Mesenchymal stem cell (in vitro differentiated cells and primary cell): ENCODE measurements at places on chromosomes 7 and 10.

DNA sequence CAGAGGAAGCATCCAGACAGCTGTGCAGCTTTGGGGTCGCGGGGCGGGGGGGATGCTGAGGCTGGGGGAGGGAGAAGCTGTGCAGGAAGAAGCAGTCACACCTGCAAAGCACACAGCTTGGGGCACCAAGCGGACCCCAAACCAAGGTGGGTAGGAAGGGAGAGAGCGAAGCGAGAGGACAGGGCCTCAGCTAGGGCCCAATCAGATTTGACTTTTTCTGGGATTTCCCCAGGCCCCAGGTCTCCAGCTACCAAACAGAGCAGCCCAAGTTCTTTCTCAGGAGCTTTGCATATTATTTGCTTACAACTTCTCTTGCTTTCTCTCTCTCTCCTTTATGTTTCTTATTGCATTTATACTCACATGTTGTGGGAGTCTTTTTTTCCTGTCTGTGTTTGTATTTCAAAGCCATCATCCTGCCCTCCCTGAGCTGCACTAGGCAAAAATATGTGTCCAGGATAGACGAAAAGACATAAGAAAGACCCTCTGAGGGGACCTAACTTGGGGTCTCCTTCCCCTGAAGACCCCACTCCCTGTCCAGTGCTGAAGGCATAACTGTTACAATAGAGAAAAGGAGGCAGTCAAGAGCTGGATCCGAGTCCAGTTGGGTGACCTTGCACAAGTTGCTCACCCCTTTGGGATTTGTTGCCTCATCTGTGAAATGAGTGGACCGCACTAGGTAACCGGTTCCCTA is 50.6 kb upstream of the SMNDC1 start:
- H3K27me3 ChIP-seq, result no peaks in the 10 kb centered on the region
- peaks cover 40% of the 10 kb centered on the region for H3K4me1 ChIP-seq
- H3K27ac ChIP-seq, result no peak overlapping the region
- H3K4me3 ChIP-seq, result no peak overlapping the region

- H3K4me1 ChIP-seq, result peaks cover 13% of the 10 kb centered on the region
- no peak overlapping the region for H3K4me3 ChIP-seq
- H3K36me3 ChIP-seq, result peaks cover 35% of the 10 kb centered on the region
- no peak for DNase-seq
Measured at GRCh38 chr10:126129026-126129425, 232.7 kb downstream of the FANK1 start.

- H3K36me3 ChIP-seq, result no peaks in the 10 kb centered on the region
- no peak for DNase-seq
- H3K4me1 ChIP-seq, result no peaks in the 10 kb centered on the region
- H3K4me3 ChIP-seq, result no peak overlapping the region
Measured at GRCh38 chr10:95728526-95728925, 27.4 kb upstream of the ENTPD1 start.

- H3K27ac ChIP-seq, result no peak overlapping the region
- no peak for DNase-seq
- H3K4me1 ChIP-seq, result no peaks in the 10 kb centered on the region
Measured at GRCh38 chr7:34501156-34501555, 156.9 kb upstream of the NPSR1 start.

DNA sequence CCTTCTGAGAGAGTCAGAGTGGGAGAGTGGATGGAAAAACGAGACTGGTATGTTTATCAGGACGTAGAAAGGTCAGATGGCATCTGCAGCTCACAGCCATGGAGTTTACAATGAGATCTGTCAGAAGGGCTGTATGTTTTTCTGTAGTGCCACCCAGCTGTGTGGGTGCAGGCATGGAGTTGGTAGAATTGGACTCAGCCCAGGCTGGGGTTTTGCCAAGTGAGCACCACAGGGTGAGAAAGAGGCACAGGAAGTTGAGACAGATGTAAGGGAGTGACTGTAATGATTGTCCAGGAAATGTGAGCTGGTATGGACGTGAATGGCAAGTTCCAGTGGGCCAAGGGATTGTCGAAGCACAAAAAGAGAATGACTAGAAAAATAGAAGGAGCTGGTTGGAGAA is 9.1 kb upstream of the ZYX start:
- no peaks in the 10 kb centered on the region for H3K36me3 ChIP-seq
- no peak overlapping the region for H3K4me3 ChIP-seq
- no peak for DNase-seq
- no peaks in the 10 kb centered on the region for H3K27me3 ChIP-seq
- H3K4me1 ChIP-seq, result peaks cover 12% of the 10 kb centered on the region

DNA sequence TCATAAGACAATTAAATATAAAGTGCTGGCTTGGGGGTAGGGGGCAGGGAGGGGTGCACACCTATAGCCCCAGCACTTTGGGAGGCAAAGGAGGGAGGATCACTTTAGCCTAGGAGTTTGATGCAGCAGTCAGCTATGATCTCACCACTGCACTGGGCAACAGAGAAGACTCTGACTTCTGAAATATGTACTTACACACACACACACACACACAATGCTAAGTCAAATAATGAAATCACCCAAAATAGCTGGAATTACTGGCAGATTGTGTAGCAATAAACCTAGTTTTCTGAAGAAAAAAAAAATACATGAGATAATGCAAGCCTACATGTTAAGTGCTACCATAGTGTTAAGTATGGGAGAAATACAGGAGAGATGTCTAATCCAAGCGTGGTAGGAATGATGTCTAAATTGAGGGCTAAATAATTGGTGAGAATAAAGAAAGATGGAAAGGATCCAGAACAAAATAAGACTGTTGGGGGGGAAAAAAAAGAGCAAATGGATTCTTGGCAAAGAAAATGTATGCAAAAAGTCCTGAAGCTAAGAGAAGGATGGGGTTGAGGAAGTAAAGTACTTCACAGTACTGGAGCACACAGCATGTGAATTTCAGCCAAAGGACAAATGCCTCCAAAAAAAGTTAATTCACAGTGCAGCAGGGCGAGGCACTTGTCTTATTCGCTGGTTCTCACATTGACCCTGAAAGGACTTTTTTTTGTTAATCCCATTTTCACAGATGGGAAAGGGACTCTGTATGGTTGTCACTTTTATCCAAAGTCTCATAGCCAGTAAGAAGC is 73.9 kb downstream of the IGF2BP3 start:
- DNase-seq, result peak; percentile 61
- H3K27ac ChIP-seq, result no peak overlapping the region
- H3K27me3 ChIP-seq, result no peaks in the 10 kb centered on the region
- peaks cover 11% of the 10 kb centered on the region for H3K36me3 ChIP-seq

DNA sequence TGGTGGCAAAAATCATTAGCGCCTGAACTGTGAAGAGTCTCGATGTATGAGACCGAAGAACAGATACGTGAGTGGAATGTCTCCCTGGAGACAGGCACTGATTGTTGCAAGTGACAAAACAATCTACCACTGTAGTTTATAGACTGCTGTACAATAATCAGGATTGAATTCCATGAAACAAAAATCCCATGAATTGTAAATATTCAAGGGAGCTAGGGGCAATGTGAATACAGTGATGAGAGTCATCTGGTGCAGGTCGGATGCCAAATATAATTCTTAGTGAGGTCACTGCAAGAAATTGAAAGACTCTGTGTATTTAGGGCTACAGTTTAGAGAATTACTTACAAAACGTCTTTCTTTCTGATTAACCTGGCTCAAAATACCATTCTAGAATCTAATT is 594.4 kb upstream of the VSTM2A start:
- no peak overlapping the region for H3K27ac ChIP-seq
- no peaks in the 10 kb centered on the region for H3K36me3 ChIP-seq
- H3K4me3 ChIP-seq, result no peak overlapping the region
- H3K4me1 ChIP-seq, result no peaks in the 10 kb centered on the region

DNA sequence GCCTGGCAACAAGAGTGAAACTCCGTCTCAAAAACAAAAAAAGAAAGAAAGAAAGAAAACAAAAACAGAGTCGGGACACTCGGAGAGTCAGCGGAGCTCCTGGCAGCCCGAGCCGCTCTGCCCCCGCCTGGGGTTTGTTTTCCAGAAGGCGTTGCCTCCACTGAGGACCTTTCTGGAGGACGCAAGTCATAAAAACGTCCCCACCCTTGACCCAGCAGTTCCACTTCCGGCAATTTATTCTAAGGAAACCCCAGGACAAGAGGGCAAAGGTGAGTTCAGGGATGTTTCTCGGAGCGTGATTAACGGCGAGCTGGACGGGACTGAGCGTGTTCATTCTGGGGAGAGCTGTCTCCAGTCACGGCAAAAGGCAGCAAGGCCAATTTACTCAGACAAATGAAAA is 27.0 kb upstream of the SUN1 start:
- peak overlapping the region; percentile 59 for H3K4me3 ChIP-seq
- no peak overlapping the region for H3K27ac ChIP-seq
- peaks cover 8% of the 10 kb centered on the region for H3K4me1 ChIP-seq
- H3K36me3 ChIP-seq, result no peaks in the 10 kb centered on the region
- peak; percentile 55 for DNase-seq

- no peak overlapping the region for H3K27ac ChIP-seq
- no peaks in the 10 kb centered on the region for H3K27me3 ChIP-seq
- no peaks in the 10 kb centered on the region for H3K36me3 ChIP-seq
Measured at GRCh38 chr10:11011984-11012383, 5.7 kb upstream of the CELF2 start.

- peak; percentile 42 for DNase-seq
- H3K36me3 ChIP-seq, result peaks cover 26% of the 10 kb centered on the region
- peaks cover 14% of the 10 kb centered on the region for H3K4me1 ChIP-seq
- H3K4me3 ChIP-seq, result peak overlapping the region; percentile 84
- no peaks in the 10 kb centered on the region for H3K27me3 ChIP-seq
Measured at GRCh38 chr7:100080907-100081534, 502 bp downstream of the ZNF3 start.

DNA sequence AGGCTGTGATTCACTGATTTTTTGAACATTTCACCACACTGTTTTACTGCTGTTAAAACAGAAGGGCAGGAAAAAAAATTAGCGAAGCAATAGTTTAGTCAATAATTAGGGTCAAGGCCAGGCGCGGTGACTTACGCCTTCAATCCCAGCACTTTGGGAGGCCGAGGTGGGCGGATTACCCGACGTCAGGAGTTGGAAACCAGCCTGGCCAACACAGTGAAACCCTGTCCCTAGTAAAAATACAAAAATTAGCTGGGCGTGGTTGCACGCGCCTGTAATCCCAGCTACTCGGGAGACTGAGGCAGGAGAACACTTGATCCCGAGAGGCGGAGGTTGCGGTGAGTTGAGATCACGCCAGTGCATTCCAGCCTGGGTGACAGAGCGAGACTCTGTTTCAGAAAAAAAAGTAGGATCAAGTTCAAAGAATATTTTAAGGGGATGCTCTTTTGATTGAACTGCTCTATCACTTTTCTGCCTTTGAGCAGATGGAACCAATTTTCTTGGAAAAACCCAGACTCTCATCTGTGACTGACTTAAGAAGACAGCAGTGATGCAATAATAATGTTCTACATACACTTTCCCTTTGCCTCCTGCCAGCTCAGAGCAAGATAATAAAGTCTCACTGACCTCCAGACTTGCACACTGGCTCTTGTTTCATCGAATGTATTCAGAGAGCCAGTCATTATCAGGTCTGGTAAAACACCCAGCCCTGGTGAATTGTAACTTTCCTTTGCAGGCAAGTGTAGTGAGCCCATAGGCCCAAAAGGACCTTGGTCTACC is 1.6 kb upstream of the PPA1 start:
- no peak overlapping the region for H3K27ac ChIP-seq
- peak overlapping the region; percentile 66 for H3K4me3 ChIP-seq
- H3K4me1 ChIP-seq, result no peaks in the 10 kb centered on the region
- peak; percentile 69 for DNase-seq
- H3K27me3 ChIP-seq, result no peaks in the 10 kb centered on the region

- H3K4me1 ChIP-seq, result no peaks in the 10 kb centered on the region
- H3K27me3 ChIP-seq, result no peaks in the 10 kb centered on the region
- H3K4me3 ChIP-seq, result no peak overlapping the region
Measured at GRCh38 chr7:3416453-3416852, 115.4 kb downstream of the SDK1 start.

DNA sequence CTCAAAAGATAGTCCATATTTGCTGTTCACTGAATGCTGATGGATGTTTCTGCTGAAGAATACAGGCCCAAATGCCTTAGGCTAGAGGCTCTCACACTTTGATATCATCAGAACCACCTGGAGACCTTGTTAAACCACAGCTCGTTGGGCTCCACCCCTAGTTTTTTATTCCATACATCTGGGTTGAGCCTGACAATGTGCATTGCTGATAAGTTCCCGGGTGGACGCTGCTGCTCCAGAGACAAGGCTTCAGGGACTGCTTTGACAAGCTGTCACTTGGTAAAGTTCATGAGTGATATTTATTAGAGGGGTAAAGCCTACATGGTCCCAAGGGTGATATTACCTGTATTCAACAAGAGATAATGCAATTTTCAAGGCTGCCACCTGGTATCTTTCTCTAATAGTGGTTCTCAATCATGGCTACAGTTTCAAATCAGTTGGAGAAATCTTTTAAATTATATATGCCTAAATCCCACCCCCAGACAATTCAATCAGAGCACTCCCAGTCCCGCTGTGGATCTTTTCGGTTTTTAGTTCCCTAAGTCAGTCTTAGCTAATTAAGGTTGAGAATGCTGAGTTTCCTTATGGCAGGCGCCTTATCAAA is 107.1 kb upstream of the GSDME start:
- no peak overlapping the region for H3K27ac ChIP-seq
- no peak for DNase-seq
- no peak overlapping the region for H3K4me3 ChIP-seq

DNA sequence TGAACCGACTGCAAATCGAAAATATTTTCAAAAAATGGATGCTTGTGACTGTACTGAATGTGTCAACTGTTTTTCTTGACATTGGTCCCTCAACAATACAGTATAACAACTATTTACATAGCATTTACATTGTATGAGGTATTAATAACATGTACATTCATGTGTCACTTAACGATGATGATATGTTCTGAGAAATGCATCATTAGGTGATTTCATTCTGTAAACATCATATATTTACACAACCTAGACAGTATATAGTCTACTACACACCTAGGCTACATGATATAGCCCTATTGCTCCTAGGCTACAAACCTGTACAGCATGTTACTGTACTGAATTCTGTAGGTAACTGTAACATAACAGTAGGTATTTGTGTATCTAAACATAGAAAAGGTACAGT is 39.7 kb downstream of the SIRT1 start:
- DNase-seq, result no peak
- no peaks in the 10 kb centered on the region for H3K27me3 ChIP-seq
- peaks cover 83% of the 10 kb centered on the region for H3K36me3 ChIP-seq
- no peaks in the 10 kb centered on the region for H3K4me1 ChIP-seq
- H3K27ac ChIP-seq, result no peak overlapping the region

DNA sequence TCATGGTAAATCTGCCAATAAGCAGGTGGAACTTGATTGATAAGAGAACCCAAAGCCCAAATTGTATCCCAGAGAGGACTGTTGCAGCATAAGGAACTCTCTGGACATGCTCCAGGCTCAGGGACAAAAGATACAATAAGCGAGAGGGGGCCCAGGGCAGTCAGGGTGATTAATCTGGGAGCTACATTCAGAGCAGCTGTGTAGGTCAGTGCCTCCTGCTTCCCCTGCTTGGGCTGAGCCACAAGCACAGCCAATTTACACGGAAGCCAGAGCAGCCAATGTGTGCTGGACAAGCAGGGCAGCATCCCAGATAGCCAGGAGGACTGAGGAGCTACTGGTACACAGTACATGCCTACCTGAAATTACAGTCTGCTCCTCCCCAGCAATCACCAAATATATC is 24.2 kb downstream of the MYPN start:
- H3K4me3 ChIP-seq, result no peak overlapping the region
- H3K4me1 ChIP-seq, result peaks cover 3% of the 10 kb centered on the region
- DNase-seq, result no peak
- H3K27me3 ChIP-seq, result no peaks in the 10 kb centered on the region
